ENCODE measurements at places on chromosomes 13 and 19.
A peak's percentile ranks its signal among the peaks of the same experiment; 100 is the strongest.

- DNase-seq: no peak
These were observed 31.5 kb downstream of the COL4A2 start for GRCh38 chr13:110338441-110339101.

DNA sequence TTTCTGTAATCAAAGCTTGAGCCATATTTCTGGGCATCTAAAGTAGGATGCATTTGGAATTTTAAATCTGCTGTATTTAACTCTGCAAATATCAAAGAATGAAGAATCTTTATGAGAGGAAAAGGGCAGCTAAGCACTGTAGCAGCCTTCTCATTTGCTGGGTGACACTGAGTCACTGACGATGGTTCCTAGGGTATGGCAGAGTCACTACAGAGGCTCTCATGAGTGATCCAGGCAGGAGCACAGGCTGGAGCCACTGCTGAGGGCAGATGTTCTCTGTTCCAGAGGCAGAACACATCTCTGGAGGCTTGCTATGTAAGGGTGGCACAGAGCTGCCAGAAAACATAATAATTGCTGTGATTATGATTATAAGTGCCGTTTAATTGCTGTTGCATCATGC lies 340.7 kb upstream of the HTR2A start:
- DNase-seq: no peak

- DNase-seq: no peak
These were observed 349.5 kb downstream of the IRS2 start for GRCh38 chr13:109436841-109437240.

- no peak for DNase-seq
These were observed 2.2 kb upstream of the IRS2 start for GRCh38 chr13:109788372-109789111.

DNA sequence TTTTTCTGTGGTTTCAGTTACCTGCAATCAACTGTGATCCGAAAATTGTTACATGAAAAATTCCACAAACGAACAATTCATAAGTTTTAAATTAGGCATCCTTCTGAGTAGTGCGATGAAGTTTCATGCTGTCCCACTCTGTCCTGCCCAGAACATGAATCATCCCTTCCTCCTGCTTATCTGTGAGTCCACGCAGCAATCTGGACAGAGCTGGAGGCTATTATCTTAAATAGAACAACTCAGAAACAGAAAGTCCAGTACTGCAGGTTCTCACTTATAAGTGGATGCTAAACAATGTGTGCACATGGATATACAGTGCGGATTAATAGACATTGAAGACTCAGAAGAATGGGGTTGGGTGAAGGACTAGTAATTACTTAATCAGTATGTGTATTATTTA lies 583.7 kb upstream of the SPRY2 start:
- no peak for DNase-seq

DNA sequence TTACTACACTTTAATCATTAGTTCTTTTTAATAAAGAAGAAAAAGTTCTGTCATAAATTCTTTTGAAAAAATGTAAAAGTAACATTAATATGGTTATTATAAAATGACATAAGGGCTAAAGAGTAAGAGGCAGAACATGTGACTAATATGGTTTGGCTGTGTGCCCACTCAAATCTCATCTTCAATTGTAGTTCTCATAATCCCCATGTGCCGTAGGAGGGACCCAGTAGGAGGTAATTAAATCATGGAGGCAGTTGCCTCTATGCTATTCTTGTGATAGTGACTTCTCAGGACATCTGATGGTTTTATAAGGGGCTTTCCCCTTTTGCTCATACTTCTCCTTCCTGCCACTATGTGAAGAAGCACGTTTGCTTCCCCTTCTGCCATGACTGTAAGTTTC lies 104.5 kb downstream of the UGGT2 start:
- DNase-seq: no peak

DNA sequence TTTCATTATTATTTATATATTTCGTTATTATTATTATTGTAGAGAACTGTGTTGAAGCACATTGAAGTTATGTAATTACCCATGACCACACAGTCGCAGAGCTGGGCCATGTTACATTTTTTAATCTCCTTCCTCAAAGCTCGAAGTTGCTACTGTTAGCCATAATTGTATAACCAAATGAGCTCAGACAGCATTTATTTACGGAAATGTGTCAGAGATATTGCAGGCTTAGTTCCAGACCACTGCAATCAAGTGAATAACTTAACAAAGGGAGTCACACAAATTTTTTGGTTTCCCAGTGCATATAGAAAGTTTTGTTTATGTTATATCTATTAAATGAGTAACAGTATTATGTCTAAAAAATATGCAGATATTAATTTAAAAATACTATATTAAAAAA lies 147.1 kb upstream of the SLITRK1 start:
- DNase-seq: no peak

- DNase-seq: no peak
These were observed 16.8 kb upstream of the ADGRE2 start for GRCh38 chr19:14795078-14795721.

- DNase-seq: no peak
These were observed 30.5 kb downstream of the CERS4 start for GRCh38 chr19:8239528-8240273.

DNA sequence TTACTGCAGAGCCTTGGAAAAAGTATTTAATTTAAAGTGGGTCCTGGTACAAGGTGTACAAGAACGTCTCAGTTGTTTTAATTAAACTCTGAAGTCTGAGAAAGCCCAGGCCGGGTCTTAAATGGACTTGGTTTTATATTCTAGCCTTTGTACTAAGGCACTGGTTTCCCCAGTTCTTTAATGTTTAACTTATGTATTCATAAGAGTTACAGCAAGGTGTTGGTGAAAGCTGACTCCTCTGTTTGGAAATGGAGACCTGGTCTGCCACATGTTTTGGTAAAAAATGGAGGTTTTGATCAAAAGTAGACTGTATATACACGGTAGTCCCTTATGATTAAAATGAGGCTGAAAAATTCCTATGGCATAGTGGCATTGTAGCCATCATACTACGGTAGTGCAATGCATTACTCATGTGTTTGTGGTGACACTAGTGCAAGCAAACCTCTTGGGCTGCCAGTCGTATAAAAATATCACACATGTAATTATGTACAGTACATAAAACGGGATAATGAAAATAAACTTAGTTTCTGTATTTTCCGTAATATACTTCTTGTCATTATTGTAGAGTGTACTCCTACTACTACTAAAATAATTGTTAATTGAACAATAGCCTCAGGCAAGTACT lies 883.4 kb upstream of the SPRY2 start:
- peak; percentile 36 for DNase-seq

- DNase-seq: no peak
These were observed 65.0 kb downstream of the COG3 start for GRCh38 chr13:45529758-45530157.

GRCh38 chr13:36430247-36431203 lies 1.8 kb upstream of the CCNA1 start:
- DNase-seq: peak; percentile 47

DNA sequence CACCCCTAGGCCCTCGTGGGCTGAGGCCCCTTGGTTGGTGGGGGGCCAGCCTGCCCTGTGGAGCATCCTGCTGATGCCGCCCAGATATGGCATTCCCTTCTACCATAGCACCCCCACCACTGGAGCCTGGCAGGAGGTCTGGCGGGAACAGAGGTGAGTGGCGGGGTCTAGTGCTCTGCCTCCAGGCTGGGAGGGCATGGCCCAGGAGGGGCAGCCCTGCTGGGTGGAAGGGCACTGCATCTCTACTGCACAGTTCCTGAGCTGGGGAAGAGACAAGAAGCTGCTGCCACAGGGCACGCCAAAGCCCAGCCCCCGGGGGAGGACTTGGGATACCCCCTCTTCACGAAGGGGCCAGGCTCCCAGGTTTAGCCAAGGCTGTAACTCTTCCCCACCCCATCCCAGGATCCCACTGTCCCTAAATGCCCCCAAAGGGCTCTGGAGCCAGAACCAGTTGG lies 2.4 kb upstream of the KMT2B start:
- no peak for DNase-seq

GRCh38 chr19:17805427-17805826 lies 10.5 kb downstream of the B3GNT3 start:
- no peak for DNase-seq

DNA sequence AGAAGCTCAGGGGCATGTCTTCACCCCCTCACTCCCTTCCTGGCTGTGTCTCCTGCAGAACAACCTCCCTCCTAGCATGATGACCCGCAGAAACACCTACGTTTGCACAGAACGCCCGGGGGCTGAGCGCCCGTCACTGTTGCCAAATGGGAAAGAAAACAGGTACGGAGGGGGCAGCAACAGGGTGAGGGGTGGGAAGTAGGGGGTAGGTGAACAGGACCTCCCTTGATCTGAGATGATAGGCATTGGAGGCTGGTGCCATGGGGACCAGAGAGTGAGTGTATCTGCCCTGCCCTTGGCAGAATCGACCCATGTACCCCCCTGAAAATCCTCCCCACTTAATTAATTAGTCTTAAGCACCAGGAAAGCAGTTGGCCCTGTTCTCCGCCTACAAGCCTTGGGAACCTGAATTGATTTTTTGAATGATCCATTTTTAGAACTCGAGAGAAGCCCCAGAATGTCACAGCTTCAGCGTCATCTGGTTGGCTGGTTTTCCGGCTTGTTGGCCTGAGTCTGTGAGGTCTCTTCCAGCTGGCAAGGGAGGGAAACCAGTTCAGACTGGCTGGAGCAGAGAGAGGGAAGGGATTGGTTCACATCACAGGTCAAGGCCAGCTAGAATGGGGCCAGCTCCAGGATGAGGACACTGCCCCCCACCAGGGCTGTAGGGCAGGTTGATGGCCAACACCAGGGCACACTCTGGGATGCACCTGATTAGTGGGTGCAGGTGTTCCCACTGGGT lies 28.2 kb downstream of the CKM start:
- DNase-seq: no peak

DNA sequence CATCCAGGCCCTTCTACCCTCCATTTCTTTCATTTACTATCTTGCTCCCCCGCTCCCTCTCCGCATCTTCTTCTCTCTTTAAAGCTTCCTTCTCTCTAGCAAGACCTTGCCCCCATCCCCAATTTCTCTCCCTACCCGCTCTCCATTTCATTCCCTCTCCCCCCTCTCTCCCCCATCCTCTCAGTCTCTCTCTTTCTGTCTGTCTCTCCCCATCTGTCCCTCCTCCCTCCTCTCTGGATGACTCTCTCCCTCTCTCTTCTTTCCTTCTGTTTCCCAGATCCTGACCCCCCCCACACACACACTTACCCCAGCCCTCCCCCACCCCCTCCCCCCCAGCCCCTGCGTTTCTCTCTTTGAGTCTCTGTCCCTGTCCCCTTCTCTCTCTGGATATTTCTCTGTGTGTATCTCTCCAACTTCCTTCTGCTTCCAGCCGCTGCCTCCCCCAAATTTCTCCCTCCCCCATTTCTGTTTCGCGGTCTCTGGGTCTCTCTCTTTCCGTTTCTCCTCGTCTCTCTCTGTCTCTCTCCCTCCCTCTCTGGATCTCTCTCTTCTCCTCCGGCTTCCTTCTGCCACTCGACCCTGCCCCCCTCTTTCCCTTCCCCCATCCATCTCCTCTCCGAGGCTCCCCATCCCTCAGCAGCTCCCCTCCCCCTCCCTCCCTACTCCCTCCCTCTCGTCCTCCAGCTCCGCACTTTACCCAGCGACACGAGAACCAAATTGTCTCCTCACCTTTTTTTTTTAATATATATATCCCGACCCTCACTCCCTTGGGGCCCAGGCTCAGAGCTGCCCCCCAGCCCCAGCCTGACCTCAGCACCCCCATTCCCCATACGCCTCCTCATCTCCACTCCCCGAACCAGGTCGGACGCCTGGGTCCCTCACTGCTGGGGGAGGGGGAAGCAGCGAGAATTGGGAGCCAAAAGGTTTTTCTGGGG lies 3.6 kb upstream of the CACNG8 start:
- DNase-seq: no peak

GRCh38 chr13:101258071-101258470 lies 158.2 kb downstream of the NALCN start:
- DNase-seq: peak; percentile 71

DNA sequence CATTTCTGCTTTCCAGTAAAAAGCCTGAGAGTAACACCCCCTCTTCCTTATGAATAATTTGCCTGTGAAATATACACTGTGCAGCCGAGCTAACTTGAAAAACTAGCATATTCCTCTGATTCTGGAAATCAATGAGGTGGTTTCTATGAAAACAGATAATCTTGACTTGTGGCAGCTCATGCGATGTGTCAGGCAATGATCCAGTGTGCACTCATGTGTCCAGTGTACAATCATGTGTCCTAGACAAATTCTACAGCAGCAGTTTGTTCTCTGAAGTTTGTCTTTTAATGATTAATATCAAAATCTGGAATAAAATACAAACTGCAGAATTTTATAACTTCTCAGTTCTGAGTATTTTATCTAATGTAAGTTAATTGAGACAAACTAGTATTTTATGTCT lies 2213.9 kb upstream of the PCDH20 start:
- peak; percentile 67 for DNase-seq

- no peak for DNase-seq
These were observed 69.1 kb downstream of the SIAH3 start for GRCh38 chr13:45782327-45783045.

GRCh38 chr19:48510421-48511268 lies 990 bp downstream of the LMTK3 start:
- peak; percentile 31 for DNase-seq

- DNase-seq: no peak
These were observed 2.1 kb upstream of the DPY19L3 start for GRCh38 chr19:32403291-32403995.
